GM23248 (cell line): ENCODE measurements at places on chromosomes 6 and 20. TPM values are rescaled to one million over a fixed set of nuclear protein-coding genes. Genes with fewer than 3 reads are reported as not detected.

DNA sequence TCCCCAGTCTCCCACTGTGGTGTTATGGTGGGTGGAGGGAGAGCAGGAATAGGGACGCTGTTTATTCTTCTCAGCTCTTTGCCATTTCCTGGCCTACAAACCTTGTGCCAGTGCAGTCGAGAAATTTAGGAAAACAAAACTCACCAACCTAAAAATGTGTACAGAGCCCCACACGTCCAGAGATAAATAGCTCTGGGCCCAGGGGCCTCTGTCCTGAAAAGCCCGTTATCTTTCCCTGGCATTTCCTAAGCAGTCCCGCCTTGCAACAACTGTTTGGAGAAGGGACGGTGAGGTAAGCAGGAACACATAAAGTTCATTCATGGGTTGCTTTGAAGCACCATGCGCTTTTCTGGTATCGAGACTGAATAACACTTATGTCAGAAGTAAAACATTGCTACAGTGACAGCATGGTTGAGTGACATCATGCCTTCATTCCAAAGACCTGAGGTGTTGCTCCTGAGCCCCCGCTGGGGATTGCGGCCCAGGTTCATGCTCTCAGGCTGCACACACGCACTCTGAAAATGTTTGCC, 80.1 kb upstream of the NXT1 start:
- peak; percentile 22 for DNase-seq

GRCh38 chr6:505374-505773, 113.8 kb downstream of the IRF4 start:
- no peak for DNase-seq

DNA sequence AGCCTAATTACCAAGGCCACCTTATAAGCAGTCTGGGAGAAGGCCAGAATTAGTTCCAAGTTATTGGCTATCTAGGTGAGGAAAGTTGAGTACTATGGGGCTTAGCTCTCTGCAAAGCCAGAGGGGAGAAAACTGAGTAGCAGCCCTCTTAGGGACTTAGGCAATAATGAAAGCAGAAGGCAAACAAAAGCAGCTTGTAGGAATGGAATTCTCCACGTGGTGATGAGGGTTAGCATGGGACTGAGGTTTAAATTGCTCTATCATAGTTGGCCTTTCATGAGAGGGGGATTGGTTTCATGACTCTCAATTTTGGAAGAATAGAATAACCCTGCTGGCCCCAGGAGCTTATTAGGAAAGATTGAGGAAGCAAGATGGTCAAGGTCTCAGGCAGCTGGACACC, 7.0 kb upstream of the UBE2J1 start:
- no peak for DNase-seq

GRCh38 chr20:57192311-57192710, 74.1 kb downstream of the BMP7 start:
- no peak for DNase-seq

DNA sequence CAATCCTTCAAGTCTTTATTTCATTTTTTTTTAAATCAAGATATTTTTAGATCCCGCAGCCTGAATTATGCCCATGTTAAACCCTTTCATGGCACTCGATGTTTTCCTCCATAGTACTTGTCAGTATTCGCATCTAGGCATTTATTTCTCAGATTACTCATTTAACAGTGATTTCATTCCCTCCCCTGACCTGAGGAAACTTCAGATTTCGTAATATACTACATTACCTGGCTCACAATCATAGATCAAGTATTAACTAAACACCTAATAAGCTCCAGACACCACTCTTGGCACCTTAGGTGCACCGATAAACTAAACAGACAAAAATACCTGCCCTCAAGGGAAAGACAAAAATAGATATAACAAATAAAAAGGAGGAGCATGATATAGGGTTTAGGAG, 413.2 kb upstream of the GJE1 start:
- DNase-seq, result no peak

GRCh38 chr6:166439366-166440091, 56.8 kb upstream of the MPC1 start:
- DNase-seq, result no peak

- no peak for DNase-seq
Observed at GRCh38 chr6:30135757-30136156, at the start of gene TRIM40. Gene TRIM40 (plus strand): TSS chr6:30136140. CDS start chr6:30137037, 897 bp downstream.

DNA sequence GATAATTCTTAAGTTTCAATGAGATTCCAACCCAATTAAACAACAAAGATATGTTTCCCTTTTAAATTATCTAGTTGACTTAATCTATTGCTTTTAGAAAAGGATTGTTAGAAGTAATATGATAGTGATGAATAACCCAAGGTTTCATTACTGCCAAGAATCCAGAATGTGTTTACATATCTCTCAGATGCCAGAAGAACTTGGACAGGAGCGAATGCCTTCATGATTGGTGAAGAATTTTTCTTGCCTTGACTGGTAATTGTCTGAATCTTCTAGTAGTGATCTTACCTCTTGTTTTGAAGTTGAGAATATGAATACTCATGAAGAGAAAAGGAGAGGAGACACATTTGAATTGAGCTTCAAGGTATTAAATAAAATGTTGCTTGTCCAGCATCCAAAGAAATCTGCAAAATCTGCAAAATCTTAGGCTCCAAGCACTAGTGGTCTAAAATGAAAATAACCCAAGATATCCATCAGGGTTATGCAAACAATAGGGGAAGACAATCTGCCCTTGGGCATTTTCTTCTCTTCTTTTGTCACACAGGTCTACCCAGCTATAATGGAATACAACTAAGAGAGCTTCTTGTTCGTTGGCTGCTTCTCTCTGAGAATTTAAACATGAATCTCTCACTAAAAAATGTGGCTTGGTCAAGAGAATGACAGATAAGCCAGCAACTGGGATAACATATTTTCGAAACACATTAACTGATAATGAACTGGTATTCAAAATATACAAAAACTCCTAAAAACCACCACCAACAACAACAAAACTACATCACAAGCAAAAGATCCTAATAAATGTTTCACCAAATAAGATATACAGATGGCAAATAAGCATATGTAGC, 928.9 kb downstream of the EYS start:
- DNase-seq, result no peak

Gene UBE2C
- total RNA-seq, result 33.8 and 38.8 TPM in 2 replicates

Gene FAM162B
- not detected in 2 replicates for total RNA-seq

Gene APCDD1L
- total RNA-seq, result 19.5 and 25.6 TPM in 2 replicates
